ENCODE measurements at places on chromosomes 4 and X.
A peak's percentile ranks its signal among the peaks of the same experiment; 100 is the strongest.

GRCh38 chrX:22800360-22800759 lies 199.4 kb upstream of the DDX53 start:
- no peak for DNase-seq

GRCh38 chrX:101347859-101348451 lies 587 bp downstream of the TIMM8A start:
- no peak for DNase-seq

DNA sequence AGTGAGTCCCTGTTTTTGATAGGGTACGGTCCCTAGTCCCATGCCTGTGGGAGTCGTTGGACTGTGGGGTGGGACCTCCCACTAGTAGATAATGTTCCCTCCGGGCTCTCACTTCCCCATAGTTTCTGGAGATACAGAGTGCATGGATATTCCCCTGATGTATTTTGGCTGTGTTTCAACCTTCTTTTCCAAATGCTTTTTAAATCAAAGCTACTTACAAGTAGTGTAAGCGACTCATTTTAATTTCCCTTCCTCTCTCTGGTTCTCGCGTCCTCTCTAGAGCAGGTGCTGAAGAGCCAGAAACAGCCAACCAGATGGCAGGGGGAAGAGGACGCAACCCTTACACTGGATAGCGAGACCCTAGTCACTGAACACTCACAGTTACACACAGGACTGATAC lies 79.2 kb downstream of the ZNF827 start:
- no peak for DNase-seq

- peak; percentile 13 for DNase-seq
Observed at GRCh38 chr4:67393699-67394281, 151.5 kb downstream of the CENPC start.

DNA sequence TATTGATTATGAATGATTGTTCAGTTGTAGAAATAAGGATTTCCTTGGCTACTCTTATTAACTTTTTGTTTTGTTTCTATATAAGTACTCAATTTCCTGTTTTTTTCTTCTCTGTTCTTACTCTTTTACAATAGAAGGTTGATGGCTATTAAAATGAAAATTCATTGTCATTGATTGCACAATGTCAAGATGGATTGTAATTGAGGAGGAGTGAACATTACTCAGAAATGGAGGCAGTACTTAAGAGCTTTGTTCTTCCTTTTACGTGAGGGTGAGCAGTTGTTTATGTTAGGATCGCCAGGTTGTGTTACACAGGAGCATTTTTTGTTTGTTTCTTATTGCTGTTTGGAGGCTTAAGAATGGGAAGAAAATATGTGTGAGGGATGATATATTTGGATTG lies 2062.4 kb downstream of the ARAP2 start:
- no peak for DNase-seq

- no peak for DNase-seq
Observed at GRCh38 chr4:18880871-18881270, 859.3 kb upstream of the LCORL start.

DNA sequence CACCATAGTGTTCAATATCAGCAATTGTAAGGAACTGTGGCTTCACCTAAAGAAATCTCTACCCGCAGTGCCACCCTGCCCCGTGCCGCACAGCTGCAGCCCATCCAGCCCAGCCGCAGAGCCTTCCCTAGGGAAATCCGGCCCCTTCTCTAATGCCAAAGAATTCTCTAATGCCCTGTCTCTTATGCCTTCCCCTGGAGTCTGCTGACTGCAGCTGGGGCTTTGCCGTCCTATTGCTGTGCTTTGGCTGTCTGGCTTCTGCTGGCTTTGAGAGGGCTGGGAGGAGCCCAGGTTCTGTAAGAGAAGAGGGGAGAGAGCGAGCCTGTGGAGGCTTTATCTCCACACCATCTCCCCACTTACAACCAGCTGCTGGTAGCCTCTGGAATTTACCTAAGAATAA lies 85.9 kb upstream of the HELT start:
- no peak for DNase-seq

- no peak for DNase-seq
Observed at GRCh38 chr4:87521319-87521718, 7.9 kb downstream of the SPARCL1 start.

- no peak for DNase-seq
Observed at GRCh38 chr4:166314902-166315301, 441.9 kb downstream of the TLL1 start.

All from nephron progenitor cell (in vitro differentiated cells).